ENCODE measurements at places on chromosomes 6 and 20.

DNA sequence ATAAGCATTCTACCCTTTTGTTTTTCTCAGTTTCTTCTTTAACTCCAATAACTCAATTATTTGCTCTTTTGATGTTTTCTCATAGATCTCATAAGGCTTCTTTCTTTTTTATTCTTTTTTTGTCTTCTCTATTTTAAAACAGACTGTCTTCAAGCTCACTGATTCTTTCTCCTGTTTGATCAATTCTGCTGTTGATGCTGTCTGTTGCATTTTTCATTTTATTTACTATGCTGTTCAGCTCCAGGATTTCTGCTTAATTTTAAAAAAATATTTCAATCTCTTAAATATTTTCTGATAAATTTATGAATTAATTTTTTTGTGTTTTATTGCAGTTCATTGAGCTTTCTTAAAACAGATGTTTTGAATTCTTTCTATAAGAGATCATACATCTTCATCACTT lies 48.1 kb upstream of the SNAP91 start:
- DNase-seq = no peak

GRCh38 chr6:1321738-1322137 lies 9.8 kb downstream of the FOXQ1 start:
- DNase-seq = no peak

GRCh38 chr6:93550551-93551276 lies 131.4 kb upstream of the EPHA7 start:
- no peak for DNase-seq

GRCh38 chr6:144588697-144589325 lies 303.7 kb downstream of the UTRN start:
- DNase-seq = no peak

DNA sequence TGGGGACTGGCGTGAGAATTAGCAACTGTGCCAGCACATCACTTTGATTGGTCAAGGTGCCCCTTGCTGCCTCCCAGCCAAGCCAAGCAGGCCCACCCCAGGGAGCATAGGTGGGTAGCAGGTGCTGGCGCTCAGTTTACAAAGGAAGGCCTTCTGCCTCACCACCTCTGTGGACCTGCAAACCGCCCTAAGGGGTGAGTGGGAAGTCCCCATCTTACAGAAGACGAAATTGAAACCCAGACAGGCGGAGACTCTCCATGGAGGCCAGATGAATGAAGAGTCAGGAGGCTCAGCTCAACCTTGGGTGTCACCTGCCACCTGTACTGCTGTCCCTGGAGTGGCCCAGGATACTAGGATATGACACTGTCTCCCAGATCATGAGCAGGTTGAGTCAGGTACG lies 21.5 kb upstream of the MAS1L start:
- DNase-seq = no peak

Data from T1000 (cell line).